Stimulated activated effector memory CD8-positive, alpha-beta T cell treated with anti-CD3 and anti-CD28 coated beads, Interleukin-12 subunit alpha, Interleukin-12 subunit beta, amount 100 ng/mL, for 72 hours (primary cell): ENCODE measurements at places on chromosomes 3 and 15.

GRCh38 chr3:57787867-57788623, 31.9 kb downstream of the SLMAP start:
- no peak for DNase-seq

GRCh38 chr15:83413054-83413719, 34.0 kb upstream of the SH3GL3 start:
- DNase-seq = no peak

GRCh38 chr15:28002136-28002861, 96.8 kb downstream of the OCA2 start:
- DNase-seq = peak; percentile 30

- no peak for DNase-seq
Measured at GRCh38 chr3:65233561-65233960, 545.8 kb upstream of the ADAMTS9 start.

- peak; percentile 10 for DNase-seq
Measured at GRCh38 chr15:78438619-78439285, 736 bp downstream of the IREB2 start.

GRCh38 chr15:93997071-93997658, 234.2 kb upstream of the MCTP2 start:
- DNase-seq = no peak

GRCh38 chr15:71092056-71092600, 23.1 kb upstream of the THSD4 start:
- DNase-seq = no peak

DNA sequence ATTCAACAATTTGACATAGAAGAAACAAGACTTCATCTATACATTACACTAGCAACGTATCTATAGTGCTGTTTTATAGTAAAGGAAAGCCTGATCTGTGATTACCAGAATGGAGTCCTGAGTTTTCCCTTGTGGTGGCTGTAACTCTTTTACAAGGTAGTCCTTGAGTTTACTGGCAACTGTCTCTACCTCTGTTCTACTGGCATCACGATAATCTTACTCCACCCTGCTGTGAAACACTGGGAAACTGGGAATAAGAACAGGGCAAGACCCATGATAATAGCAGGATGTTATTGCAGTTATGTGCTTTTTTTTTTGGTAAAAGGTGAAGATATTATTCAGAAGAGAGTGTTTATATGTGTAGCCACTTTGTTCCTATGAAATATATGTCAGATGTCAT, 12.4 kb upstream of the HHLA2 start:
- DNase-seq = no peak
